Hepatocyte (in vitro differentiated cells): ENCODE measurements at places on chromosomes 16 and 17. TPM values are rescaled to one million over a fixed set of nuclear protein-coding genes. Genes with fewer than 3 reads are reported as not detected.

GRCh38 chr16:46899443-46900143, 15.4 kb downstream of the GPT2 start:
- H3K4me3 ChIP-seq = no peak overlapping the region
- H3K4me1 ChIP-seq = peaks cover 10% of the 10 kb centered on the region
- no peak for DNase-seq
- H3K36me3 ChIP-seq = no peaks in the 10 kb centered on the region

The NTN1 gene
- total RNA-seq = 1.5 and 2.1 TPM in 2 replicates

The C16orf96 gene
- total RNA-seq = 0.12 and 0.20 TPM in 2 replicates

DNA sequence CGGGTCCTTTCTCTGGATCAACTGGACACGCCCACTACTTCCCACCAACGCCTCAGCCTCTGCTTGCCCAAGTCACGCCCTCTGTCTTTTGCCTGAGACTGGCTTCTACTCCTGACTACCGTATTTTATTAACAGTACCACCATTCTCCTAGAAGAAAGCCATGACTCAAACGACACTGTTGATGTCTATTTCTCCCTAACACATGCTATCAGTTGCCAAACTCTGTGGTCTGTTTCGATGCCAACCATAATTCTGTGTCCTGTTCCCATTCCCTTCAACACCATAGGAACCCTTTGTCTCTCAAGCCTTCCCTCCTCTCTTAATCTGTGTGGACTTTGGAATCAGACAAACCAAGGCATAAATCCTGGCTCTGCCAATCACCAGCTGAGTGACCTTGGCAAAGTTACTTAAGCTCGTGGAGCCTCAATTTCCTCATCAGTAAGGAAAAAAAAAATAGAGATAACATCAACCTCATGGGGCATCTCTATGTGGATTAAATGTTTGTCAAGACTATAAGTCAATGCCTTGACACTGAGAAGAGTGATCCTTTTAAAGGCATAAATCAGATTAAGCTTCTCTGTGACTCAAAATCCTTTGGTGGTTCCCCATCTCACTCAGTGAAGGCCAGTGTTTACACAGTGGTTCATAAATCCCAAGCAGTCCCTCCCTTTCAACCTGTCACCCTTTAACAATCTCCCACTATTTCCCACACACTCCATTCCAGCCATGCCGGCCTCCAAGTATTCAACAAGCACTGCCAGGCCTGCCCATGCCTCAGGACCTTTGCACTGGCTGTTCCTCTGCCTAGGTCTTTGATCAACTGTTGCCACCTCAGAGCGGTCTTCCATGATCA, 45.6 kb downstream of the ERN1 start:
- DNase-seq = peak; percentile 51
- no peaks in the 10 kb centered on the region for H3K36me3 ChIP-seq
- no peak overlapping the region for H3K4me3 ChIP-seq
- peak overlapping the region; percentile 84 for H3K27ac ChIP-seq
- H3K27me3 ChIP-seq = no peaks in the 10 kb centered on the region

DNA sequence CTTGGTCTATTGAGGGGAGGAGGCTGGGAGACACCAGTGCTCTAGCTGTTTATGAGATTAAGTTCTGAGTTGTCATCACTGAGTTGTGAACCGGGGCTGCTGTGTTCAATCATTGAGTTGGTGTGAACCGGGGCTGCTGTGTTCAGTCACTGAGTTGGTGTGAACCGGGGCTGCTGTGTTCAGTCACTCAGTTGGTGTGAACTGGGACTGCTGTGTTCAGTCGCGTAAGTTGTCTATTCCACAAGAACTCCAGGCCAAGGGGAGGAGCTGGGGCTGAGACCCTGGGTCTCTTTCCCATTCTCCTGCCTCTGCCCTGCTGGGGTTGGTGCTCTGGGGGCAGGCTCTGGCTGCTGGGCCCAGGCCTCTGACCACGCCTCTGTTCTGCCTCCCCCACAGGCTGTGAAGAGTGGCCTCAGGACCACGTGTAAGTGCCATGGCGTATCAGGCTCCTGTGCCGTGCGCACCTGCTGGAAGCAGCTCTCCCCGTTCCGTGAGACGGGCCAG, 24.5 kb downstream of the WNT9B start:
- no peak overlapping the region for H3K4me3 ChIP-seq
- no peak for DNase-seq
- H3K27me3 ChIP-seq = no peaks in the 10 kb centered on the region
- H3K4me1 ChIP-seq = no peaks in the 10 kb centered on the region

The DOC2B gene
- total RNA-seq = 1.4 and 1.6 TPM in 2 replicates

DNA sequence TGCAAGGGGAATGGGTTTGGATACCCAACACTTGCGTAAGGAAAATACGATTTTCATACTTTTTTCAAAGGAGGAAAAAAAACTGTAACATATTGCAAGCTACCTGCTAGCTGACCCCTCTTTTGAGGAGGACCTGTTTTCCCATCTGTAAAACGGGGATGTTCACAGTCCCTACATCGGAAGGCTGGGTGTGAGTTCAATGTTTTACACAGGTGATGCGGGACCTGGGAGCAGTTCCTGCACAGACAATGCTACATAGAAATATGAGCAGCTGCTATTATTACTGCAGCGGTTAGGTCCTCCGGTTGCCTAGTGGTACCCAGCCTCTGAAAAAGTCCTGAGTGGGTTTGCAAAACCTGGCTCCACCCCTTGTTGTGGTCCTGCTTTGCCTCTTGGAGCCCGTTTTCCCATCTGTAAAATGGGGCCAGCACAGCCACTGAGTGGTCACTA, 3.5 kb downstream of the SOCS1 start:
- no peak for DNase-seq
- no peak overlapping the region for H3K4me3 ChIP-seq
- H3K4me1 ChIP-seq = peaks cover 12% of the 10 kb centered on the region
- H3K27ac ChIP-seq = no peak overlapping the region

The TAC4 gene
- total RNA-seq = not detected in 2 replicates

- DNase-seq = no peak
- no peak overlapping the region for H3K4me3 ChIP-seq
- H3K4me1 ChIP-seq = no peaks in the 10 kb centered on the region
- peak overlapping the region; percentile 81 for H3K27ac ChIP-seq
- H3K36me3 ChIP-seq = no peaks in the 10 kb centered on the region
- H3K27me3 ChIP-seq = no peaks in the 10 kb centered on the region
These were observed 6.1 kb downstream of the PECAM1 start for GRCh38 chr17:64384253-64385186.

The KREMEN2 gene
- total RNA-seq = 0.52 and 3.6 TPM in 2 replicates

- DNase-seq = no peak
- no peaks in the 10 kb centered on the region for H3K27me3 ChIP-seq
- no peak overlapping the region for H3K27ac ChIP-seq
These were observed 115.4 kb downstream of the METRNL start for GRCh38 chr17:83194761-83195329.

The TUBB3 gene
- total RNA-seq = 50.0 and 87.2 TPM in 2 replicates

The GJD3 gene
- total RNA-seq = 0.47 TPM in 1 of 2 replicates, not detected in the other

DNA sequence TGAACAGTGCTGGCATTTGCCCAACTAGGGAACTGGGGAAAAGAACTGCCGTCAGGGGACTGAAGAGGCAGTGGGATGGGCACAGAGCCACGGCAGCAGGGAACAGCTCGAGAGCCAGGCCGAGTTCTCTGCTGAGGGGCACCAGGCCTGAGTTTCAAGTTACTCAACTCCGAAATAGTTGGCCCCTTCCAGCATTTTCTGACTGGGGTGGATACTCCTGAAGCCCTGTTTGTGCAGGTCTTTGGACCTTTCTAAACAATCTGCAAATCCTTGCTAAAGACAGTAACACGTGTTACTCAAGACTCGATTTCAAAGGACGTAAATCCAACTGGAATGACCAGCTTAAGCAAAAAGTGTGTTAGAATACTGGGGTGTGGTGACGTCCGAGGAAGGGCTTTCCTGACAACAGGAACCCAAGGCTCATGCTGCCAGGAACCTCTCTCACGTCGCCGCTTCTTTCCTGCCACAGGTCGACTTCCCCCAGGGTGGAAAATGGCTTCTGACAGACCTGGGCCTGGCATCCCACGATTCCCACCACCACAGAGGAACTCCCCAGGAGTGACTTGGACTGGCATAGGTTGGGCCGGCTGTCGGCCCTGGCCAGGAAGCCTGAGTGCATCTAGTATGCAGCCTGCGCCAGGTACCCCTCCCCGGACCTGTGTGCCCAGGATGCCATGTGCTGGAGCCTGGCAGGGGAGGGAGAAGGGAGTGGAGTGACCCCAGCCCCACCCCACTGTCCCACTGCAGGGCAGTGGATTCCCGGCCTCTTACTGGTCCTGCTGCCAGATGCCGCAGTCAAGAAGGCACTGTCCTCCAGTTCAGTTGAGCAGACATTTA, 71.9 kb downstream of the N4BP1 start:
- H3K4me3 ChIP-seq = no peak overlapping the region
- H3K27ac ChIP-seq = peak overlapping the region; percentile 46
- peaks cover 24% of the 10 kb centered on the region for H3K4me1 ChIP-seq
- H3K36me3 ChIP-seq = no peaks in the 10 kb centered on the region

GRCh38 chr16:10080051-10080772, 102.0 kb downstream of the GRIN2A start:
- H3K4me3 ChIP-seq = no peak overlapping the region
- DNase-seq = peak; percentile 79
- peaks cover 31% of the 10 kb centered on the region for H3K4me1 ChIP-seq

The CDH16 gene
- total RNA-seq = 2.9 and 3.2 TPM in 2 replicates
